Stimulated activated CD4-positive, alpha-beta T cell treated with anti-CD3 and anti-CD28 coated beads, Interleukin-4, amount 100 ng/mL, for 1 hour (primary cell): ENCODE measurements at places on chromosomes 16 and 17.

GRCh38 chr16:75589306-75589705, 23.1 kb downstream of the GABARAPL2 start:
- DNase-seq = no peak

- no peak for DNase-seq
Measured at GRCh38 chr17:82831818-82832200, 8.0 kb downstream of the ZNF750 start.

DNA sequence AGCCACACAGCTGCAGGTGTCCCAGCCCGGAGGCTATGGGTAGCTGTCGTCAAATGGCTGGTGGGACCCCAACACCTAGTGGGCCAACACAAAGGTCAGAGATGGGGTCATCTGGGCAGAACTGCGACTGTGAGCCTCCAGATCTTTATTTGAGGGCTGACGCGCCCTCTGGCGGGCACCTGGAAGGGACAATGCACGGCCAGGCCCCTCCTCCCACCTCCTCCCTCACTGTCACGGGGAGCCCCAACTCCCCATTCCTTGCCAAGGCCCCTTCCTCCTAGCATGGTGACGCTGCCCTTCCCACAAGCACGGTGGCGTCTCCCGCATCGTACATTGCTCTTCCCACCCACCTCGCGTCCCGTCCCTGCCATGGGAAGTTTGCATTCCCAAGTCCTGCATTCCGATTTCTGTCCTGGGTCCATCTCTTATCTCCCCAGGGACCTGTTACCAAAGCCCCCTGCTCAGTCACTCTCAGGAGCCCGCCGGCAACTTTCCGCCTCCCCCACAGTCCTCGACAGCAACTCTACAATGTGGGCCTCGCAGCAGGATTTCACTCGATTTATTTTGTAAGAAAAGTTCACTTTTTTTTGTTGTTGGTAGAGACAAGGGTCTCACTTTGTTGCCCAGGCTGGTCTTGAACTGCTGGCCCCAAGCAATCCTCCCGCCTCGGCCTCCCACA, 1.0 kb downstream of the TLE7 start:
- DNase-seq = no peak

- no peak for DNase-seq
Measured at GRCh38 chr17:44049294-44050060, 17.0 kb downstream of the LSM12 start.

- no peak for DNase-seq
Measured at GRCh38 chr17:520447-521182, 168.0 kb upstream of the RPH3AL start.

DNA sequence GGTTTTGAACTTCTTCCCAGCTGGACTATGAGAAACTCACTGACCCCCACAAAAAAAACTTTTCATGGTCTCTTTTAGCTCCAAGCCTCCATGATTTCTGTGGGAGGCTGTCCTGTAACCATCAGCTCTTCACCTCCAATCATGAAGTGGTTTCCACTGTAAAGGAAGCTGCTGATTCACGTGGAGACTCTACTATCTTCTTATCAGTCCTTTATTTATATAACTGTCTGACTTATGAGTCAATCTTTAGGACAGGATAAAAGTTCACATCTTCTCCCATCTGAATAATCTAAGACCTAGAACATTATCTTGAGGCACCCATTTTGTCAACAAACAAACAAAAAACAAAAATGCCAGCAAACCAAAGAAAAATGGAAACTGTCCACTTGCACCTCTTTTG, 409.9 kb downstream of the SLC39A11 start:
- DNase-seq = no peak

DNA sequence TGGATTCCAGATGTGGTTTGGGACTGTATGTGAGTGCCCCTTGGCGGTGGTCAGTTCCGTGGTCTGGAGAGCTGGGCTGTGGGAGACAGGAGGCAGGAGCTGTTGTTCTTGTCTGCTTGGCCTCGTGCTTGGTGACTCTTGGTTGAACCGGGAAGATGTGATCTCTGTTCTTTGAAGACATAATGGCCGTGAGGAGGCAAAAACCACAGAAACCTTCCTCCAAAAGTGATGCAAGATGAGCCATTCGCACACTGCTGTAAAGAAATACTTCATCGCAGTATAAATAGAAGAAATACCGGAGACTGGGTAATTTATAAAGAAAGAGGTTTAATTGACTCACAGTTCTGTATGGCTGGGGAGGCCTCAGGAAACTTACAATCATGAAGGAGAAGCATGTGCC, 128.8 kb downstream of the RAP1GAP2 start:
- DNase-seq = no peak

- no peak for DNase-seq
Measured at GRCh38 chr17:45320931-45321461, 4.2 kb upstream of the MAP3K14 start.

- peak; percentile 36 for DNase-seq
Measured at GRCh38 chr16:12646490-12647274, 157.0 kb downstream of the CPPED1 start.

- no peak for DNase-seq
Measured at GRCh38 chr16:82936941-82937551, 310.3 kb downstream of the CDH13 start.

DNA sequence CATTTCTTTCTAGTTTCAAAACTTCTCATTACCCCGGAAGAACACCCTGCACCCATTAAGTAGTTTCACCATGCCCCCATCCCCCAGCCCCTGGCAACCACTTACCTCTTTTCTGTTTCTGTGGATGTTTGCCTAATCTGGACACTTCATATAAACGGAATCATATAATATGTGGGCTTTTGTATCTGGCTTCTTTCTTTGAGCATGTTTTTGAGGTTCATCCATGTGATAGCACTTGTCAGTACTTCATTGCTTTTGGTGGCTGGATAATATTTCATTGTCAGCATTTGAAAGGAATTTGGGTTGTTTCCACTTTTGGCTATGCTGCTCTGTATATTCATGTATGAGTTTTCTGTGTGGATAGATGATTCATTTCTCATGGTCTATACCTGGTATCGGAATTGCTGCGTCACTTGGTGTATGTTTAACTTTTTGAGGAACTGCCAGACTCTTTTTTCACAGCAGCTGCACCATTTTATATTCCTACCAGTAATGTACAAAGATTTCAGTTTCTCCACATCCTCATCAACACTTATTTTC, 30.0 kb upstream of the SLC5A10 start:
- no peak for DNase-seq

- no peak for DNase-seq
Measured at GRCh38 chr16:49806446-49806845, 49.5 kb downstream of the ZNF423 start.

DNA sequence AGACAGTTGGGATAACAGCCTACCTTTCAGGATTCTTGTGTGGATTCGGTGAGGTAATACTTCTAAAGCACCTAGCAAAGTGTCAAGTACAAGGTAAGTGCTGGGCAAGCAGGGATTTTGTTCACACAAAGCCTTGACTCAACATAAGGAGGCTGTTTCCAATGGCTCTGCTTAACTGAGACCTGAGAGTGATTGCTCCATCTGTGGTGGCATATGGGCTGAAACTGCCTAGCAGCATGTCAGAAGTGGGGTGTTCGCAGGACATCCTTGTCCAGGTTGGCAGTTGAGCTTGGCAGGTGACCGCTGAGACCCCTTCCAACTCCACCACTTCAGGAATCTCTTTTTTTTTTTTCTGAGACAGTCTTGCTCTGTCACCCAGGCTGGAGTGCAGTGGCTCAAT, 19.8 kb downstream of the IL4R start:
- no peak for DNase-seq
